ENCODE measurements at places on chromosomes 6 and 20. TPM values are rescaled to one million over a fixed set of nuclear protein-coding genes. Genes with fewer than 3 reads are reported as not detected.

Gene REV3L
- total RNA-seq, result 132 TPM

- no peak for DNase-seq
Measured at GRCh38 chr6:168380956-168381605, 59.9 kb upstream of the SMOC2 start.

- DNase-seq, result no peak
Measured at GRCh38 chr6:135251498-135252441, 70.7 kb downstream of the MYB start.

Gene POU5F1
- total RNA-seq, result 3.0 TPM

DNA sequence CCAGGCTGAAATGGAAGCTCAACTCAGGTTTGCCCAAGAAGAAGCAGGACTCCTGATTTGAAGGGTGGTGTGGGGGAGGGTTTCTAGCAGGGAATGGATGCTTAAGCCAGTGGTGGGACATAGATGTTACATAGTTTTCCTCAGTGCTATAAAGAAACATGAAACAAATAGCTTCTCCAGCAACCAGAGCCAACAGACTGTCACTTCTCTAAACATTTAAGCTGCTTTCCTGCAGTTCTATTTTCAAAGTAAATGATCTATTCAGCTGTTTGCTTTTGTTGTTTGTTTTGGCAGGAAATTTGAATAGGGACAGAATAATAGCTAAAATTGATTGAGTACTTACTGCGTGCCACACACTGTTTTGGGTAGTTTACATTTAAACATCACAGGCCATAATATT, 169.0 kb downstream of the UST start:
- DNase-seq, result no peak

Gene SEC23B
- 31.9 TPM for total RNA-seq

DNA sequence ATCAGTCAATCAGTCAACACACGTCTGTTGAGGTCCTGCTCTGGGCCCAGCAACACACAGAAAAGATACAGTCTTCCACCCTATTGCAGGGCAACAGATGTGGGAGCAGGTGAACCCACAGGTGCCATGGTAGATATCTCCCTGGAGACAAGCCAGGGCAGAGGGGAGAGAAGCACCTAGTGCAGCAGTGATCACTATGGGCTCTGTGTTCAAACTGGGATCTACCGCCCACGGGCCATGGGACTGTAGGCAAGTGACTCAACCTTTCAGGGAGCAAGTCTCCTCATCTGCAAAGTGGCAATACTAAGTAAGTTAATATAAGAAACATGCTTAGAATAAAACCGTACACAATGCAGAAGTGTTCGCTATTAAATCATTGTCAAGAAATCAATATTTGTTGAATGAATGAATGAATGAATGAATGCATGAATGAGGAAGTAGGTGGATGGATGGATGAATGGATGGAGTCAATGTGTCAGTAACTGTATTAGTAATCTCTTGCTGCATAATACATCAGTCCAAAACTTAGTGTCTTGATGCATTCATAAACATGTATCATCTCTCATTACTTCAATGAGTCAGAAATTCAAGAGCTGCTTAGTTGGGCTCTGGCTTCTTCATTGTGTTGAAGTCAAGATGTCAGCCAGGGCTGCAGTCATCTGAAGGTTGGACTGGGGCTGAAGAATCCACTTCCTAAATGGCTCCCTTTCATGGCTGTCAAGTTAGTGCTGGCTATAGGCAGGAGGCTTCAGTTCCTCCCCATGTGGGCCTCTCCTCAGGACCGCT, 31.9 kb upstream of the NFATC2 start:
- DNase-seq, result no peak

Gene TGIF2
- total RNA-seq, result 18.6 TPM
